ENCODE measurements at places on chromosomes 6 and 20.

DNA sequence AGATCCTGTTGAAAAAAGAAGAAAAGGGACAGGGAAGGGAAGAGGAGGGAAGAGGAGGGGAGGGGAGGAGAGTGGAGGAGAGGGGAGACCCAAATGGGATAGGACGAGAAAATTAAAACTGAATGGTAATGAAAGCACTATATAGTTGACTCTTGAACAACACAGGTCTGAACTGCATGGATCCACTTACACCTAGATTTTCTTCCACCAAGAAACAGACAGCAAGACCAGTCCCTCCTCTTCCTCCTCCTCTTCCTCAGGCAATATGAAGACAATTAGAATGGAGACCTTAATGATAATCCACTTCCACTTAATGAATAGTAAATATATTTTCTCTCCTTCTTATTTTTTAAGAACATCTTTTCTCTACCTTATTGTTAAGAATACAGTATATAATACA, 113.5 kb downstream of the EPB41L2 start:
- DNase-seq: no peak

- no peak for DNase-seq
Measured at GRCh38 chr6:121158438-121158837, 175.8 kb downstream of the TBC1D32 start.

- no peak for DNase-seq
Measured at GRCh38 chr6:31686483-31686882, 5.6 kb upstream of the LY6G5C start.

DNA sequence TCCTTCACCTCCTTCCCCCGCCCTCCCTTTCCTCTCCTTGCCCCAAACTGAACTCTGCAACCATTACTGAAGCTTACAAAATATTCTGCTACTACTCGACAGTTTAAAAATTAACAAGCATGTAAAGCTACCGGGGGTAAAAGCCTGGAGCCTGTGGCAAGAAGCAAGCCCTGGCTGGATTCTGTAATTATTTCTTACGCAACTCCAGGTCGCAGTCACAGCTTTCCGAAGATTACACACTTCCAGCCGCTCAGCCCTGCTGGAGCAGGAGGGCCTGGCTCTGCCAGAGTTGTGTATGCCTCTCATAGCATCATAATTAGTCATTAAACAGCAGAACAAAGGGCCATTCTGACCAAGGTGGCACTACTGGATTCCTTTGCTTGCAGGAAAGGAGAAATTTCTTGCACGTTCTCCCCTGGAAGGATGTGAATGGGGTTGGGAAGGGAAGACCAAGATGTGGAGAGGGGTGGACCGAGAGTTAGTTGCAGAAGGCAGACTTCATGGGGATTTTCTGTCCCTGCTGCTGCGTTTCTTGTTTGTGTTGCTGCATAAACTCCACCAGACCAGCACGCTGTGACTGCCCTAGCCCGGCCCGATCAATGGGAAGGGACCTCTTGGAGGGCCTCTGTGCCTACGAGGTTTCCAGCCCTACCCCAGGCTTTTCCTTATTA, 23.6 kb downstream of the FOXQ1 start:
- DNase-seq: no peak

DNA sequence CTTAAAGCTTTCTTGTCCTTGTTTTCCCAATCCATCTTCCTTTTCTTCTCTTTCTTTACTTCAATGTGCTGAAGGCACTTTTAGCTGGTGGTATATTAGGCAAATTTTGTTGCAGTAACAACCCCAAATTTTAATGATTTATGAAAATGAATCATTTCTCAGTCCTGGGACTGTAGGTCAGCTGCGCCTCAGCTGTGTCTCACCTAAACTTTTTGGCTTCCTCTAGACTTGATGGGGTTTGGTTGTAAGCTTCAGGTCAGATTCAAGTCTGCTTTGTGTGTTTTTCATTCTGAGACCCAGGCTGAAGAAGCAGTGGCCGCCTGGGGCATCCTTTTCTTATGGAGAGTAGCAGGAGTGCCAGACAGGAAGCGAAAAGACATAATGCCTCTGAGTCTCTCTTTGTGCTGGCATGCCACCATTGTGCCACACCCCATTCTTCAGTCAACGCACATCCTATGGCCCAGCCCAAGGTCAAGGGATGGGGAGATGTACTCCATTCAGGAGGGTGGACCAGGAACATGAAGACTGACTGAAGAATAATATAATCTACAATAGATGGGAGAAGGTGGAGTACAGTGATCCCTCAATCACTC, 28.9 kb upstream of the CD83 start:
- DNase-seq: no peak

GRCh38 chr6:166675736-166676135, 48.7 kb upstream of the RPS6KA2 start:
- no peak for DNase-seq

DNA sequence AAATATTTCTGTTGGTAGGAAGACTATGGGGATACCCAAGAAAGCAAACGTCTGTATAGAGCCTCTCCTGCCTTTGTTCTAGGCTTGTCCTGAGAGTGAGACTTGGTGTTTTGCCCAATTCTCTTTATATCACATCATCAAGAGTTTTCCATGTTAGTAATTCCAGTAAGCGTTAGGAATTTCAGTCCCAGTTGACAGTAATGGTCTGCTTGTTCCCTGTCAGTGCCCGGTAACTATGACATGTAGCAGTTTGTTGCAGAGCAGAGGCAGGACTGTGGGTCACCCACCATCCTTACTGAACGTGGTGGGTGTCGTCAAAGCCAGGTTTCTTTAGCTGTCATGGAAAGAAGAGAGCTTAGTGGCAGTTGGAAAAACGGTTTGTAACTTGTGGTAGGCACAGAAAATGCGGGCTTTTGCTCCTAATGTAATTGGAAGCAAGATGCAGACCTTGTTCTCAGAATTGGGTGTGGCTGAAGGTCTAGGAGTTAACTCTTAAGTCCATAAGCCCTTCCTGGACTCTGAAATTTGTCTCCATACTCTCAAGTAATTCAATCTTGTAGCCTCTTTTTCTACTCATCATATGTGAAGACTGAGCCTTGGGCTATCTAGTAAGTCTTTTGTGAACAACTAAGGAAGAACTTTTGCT, 188.8 kb downstream of the TMEM242 start:
- DNase-seq: no peak

DNA sequence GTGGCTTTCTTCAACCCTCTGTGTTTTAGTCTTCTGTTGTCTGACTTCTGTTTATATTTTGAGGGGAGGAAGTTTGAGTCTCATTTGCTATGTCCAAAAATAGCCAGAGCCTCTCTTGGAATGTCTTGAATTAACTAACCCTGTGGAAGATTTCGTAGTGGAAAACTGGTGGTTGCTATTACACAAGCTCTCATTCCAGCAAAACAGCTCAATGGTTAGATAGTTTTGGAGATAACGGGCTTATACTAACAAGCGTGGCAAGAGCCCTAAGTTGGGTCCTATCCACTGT, 1.6 kb downstream of the CCN2 start:
- DNase-seq: no peak

DNA sequence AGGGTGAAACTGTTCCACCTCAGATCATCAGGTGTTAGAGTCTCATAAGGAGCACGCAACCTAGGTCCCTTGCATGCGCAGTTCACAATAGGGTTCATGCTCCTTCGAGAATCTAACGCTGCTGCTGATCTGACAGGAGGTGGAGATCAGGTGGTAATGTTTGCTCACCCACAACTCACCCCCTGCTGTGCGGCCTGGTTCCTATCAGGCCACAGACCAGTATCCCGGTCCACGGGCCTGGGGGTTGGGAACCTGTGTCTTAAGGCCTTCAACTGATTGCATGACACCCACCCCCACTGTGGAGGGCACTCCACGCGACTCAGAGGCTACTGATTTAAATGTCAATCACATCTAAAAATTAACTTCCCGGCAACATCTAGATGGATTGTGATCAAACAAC, 411.2 kb upstream of the SULF2 start:
- no peak for DNase-seq

- no peak for DNase-seq
Measured at GRCh38 chr20:12528104-12528503, 480.7 kb upstream of the SPTLC3 start.
